ENCODE measurements at places on chromosomes 7 and 10. TPM values are rescaled to one million over a fixed set of nuclear protein-coding genes. Genes with fewer than 3 reads are reported as not detected.

GRCh38 chr7:95686109-95686508 is 86.2 kb upstream of the DYNC1I1 start:
- no peaks in the 10 kb centered on the region for H3K27me3 ChIP-seq
- peaks cover 3% of the 10 kb centered on the region for H3K4me1 ChIP-seq
- no peak overlapping the region for H3K27ac ChIP-seq
- peak; percentile 29 for DNase-seq
- no peaks in the 10 kb centered on the region for H3K36me3 ChIP-seq

DNA sequence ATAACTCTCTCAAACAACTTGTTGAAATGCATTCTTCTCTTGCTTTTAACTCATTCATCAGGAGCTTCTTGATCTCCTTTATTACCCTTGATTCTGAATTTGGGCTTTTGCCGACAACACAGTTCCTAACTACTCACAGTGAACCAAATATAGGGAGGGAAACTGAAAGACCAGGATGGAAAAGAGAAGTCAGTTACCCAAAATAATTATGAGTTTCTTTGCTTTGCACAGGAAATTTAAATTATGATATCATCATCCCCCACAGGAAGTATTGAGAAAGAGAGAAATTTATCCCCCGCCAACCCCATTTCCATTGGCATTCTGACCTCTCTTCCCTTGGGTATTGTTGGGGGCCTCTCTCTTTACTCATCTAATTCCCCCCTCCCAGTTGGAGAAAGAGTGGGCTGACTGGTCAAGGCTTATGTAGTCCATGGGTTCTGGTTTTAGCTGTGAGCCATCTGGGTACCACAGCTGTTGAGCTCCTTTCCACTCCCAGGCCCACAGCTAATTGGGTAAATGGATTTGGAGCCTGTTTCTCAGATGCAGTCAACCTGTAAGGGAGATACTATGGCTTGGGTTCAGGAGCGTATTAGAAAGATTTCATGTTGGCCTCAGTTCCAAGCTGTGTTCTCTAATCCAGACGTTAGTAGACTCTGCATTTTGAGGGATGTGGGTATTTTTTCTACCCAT is 109.0 kb downstream of the FZD1 start:
- H3K4me3 ChIP-seq = no peak overlapping the region
- H3K36me3 ChIP-seq = no peaks in the 10 kb centered on the region
- H3K27me3 ChIP-seq = peaks cover 6% of the 10 kb centered on the region
- no peaks in the 10 kb centered on the region for H3K4me1 ChIP-seq
- H3K27ac ChIP-seq = no peak overlapping the region
- DNase-seq = no peak

The EPHA1 gene
- 2.8 TPM for total RNA-seq

- no peaks in the 10 kb centered on the region for H3K27me3 ChIP-seq
- H3K36me3 ChIP-seq = no peaks in the 10 kb centered on the region
- H3K4me1 ChIP-seq = no peaks in the 10 kb centered on the region
- H3K4me3 ChIP-seq = no peak overlapping the region
- no peak for DNase-seq
Observed at GRCh38 chr7:10122551-10123100, 851.0 kb upstream of the PHF14 start.

- H3K27ac ChIP-seq = no peak overlapping the region
- peaks cover 17% of the 10 kb centered on the region for H3K4me1 ChIP-seq
- H3K27me3 ChIP-seq = peaks cover 23% of the 10 kb centered on the region
Observed at GRCh38 chr7:127187740-127188139, 65.0 kb downstream of the GRM8 start.

The PAX4 gene
- total RNA-seq = not detected

- peak overlapping the region; percentile 85 for H3K4me3 ChIP-seq
- H3K4me1 ChIP-seq = peaks cover 27% of the 10 kb centered on the region
- H3K36me3 ChIP-seq = peaks cover 6% of the 10 kb centered on the region
- H3K27ac ChIP-seq = peak overlapping the region; percentile 73
Observed at GRCh38 chr10:102460836-102461186, 9.5 kb upstream of the C10orf95 start.

- no peak overlapping the region for H3K27ac ChIP-seq
- H3K36me3 ChIP-seq = no peaks in the 10 kb centered on the region
- H3K4me1 ChIP-seq = peaks cover 4% of the 10 kb centered on the region
- no peaks in the 10 kb centered on the region for H3K27me3 ChIP-seq
Observed at GRCh38 chr7:47932466-47933037, 15.7 kb downstream of the PKD1L1 start.

The RSBN1L gene
- 26.3 TPM for total RNA-seq

DNA sequence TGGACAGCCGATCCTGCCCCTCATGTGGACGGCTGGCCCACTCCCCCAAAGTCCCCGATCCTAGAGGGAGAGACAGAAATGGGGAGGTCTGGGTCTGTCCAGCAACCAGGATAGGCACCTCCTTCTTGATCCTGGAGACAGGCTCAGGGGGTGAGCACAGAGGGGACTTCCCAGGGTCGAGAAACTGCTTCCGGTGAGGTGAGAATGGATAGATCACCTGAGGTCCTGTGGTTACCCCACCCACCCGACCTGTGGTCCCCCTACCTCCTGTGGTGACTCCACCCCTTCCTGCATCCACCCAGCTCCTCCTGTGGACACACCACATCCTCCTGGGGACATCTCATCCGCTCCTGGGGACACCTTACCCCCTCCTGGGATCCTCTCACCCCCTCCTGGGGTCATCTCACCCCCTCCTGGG is 27.4 kb upstream of the RASGEF1A start:
- peak; percentile 50 for DNase-seq
- H3K4me3 ChIP-seq = no peak overlapping the region
- no peaks in the 10 kb centered on the region for H3K36me3 ChIP-seq
- H3K27me3 ChIP-seq = peaks cover 3% of the 10 kb centered on the region
- H3K27ac ChIP-seq = no peak overlapping the region
- peaks cover 26% of the 10 kb centered on the region for H3K4me1 ChIP-seq

- H3K27me3 ChIP-seq = no peaks in the 10 kb centered on the region
- no peak overlapping the region for H3K4me3 ChIP-seq
- no peaks in the 10 kb centered on the region for H3K4me1 ChIP-seq
- no peak for DNase-seq
- H3K27ac ChIP-seq = no peak overlapping the region
- no peaks in the 10 kb centered on the region for H3K36me3 ChIP-seq
Observed at GRCh38 chr7:17495655-17496394, 197.4 kb downstream of the AHR start.

GRCh38 chr10:132455986-132456847 is 59.2 kb downstream of the PWWP2B start:
- H3K4me1 ChIP-seq = peaks cover 16% of the 10 kb centered on the region
- no peaks in the 10 kb centered on the region for H3K27me3 ChIP-seq
- no peak for DNase-seq
- H3K27ac ChIP-seq = no peak overlapping the region
- no peaks in the 10 kb centered on the region for H3K36me3 ChIP-seq
- no peak overlapping the region for H3K4me3 ChIP-seq

The ABCC2 gene
- total RNA-seq = 1.6 TPM

The LIPF gene
- not detected for total RNA-seq

GRCh38 chr10:132510174-132510611 is 27.4 kb upstream of the INPP5A start:
- H3K27me3 ChIP-seq = no peaks in the 10 kb centered on the region
- no peak overlapping the region for H3K4me3 ChIP-seq
- H3K4me1 ChIP-seq = no peaks in the 10 kb centered on the region

The GRID1 gene
- total RNA-seq = not detected

The ASB10 gene
- not detected for total RNA-seq

DNA sequence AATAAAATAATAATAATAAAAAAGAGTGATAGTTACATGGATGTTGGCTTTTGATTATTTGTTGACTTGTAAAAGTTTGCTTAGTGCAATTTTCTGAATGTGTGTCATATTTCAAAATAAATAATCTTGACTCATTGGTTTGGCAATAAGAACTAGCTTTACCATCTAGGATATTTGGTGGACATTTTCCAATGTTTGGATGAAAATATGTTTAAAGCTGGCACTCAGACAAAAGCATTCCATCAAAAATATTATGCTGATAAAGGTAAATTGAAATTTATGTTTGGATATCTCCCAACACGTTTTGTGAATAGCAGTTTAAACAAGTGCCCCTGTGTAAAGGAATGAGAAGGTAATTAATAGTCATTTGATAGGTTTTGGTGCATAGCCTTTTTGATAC is 62.5 kb upstream of the KCNMA1 start:
- no peak overlapping the region for H3K27ac ChIP-seq
- H3K36me3 ChIP-seq = no peaks in the 10 kb centered on the region
- H3K4me3 ChIP-seq = no peak overlapping the region
- no peak for DNase-seq
- H3K4me1 ChIP-seq = no peaks in the 10 kb centered on the region
- peaks cover 16% of the 10 kb centered on the region for H3K27me3 ChIP-seq

The CYP26A1 gene
- not detected for total RNA-seq
